ENCODE measurements at places on chromosomes 16 and 17. TPM values are rescaled to one million over a fixed set of nuclear protein-coding genes. Genes with fewer than 3 reads are reported as not detected.

PLA2G10 gene
- not detected for total RNA-seq

FA2H gene
- total RNA-seq, result 0.42 TPM

PRSS8 gene
- total RNA-seq, result not detected

CES1 gene
- 27.1 TPM for total RNA-seq

TUFM gene
- total RNA-seq, result 62.5 TPM

TMEM235 gene
- not detected for total RNA-seq

AMDHD2 gene
- 49.7 TPM for total RNA-seq

PLLP gene
- 0.63 TPM for total RNA-seq

PABPN1L gene
- total RNA-seq, result not detected

TP53TG3B gene
- 0.21 TPM for total RNA-seq

AHSP gene
- 0.52 TPM for total RNA-seq

HOXB9 gene
- total RNA-seq, result not detected

NACA2 gene
- 0.31 TPM for total RNA-seq

PRRT2 gene
- 0.52 TPM for total RNA-seq

SYT17 gene
- 0.52 TPM for total RNA-seq

CENPT gene
- 20.8 TPM for total RNA-seq

CFAP119 gene
- total RNA-seq, result 2.2 TPM

CD300E gene
- 64.4 TPM for total RNA-seq

OTOP3 gene
- total RNA-seq, result not detected

SCNN1B gene
- total RNA-seq, result not detected

PYCARD gene
- total RNA-seq, result 93.3 TPM

C16orf54 gene
- total RNA-seq, result 87.9 TPM

GPR139 gene
- not detected for total RNA-seq

All from mononuclear cell (primary cell).